PC-3 (cell line): ENCODE measurements at places on chromosomes 16 and 17.

GRCh38 chr17:8806926-8807550 lies 7.9 kb upstream of the MFSD6L start:
- DNase-seq, result peak; percentile 23

- peak; percentile 88 for DNase-seq
These were observed 3.4 kb downstream of the STH start for GRCh38 chr17:46002311-46002972.

GRCh38 chr16:26599785-26600104 lies 467.0 kb upstream of the C16orf82 start:
- DNase-seq, result no peak

DNA sequence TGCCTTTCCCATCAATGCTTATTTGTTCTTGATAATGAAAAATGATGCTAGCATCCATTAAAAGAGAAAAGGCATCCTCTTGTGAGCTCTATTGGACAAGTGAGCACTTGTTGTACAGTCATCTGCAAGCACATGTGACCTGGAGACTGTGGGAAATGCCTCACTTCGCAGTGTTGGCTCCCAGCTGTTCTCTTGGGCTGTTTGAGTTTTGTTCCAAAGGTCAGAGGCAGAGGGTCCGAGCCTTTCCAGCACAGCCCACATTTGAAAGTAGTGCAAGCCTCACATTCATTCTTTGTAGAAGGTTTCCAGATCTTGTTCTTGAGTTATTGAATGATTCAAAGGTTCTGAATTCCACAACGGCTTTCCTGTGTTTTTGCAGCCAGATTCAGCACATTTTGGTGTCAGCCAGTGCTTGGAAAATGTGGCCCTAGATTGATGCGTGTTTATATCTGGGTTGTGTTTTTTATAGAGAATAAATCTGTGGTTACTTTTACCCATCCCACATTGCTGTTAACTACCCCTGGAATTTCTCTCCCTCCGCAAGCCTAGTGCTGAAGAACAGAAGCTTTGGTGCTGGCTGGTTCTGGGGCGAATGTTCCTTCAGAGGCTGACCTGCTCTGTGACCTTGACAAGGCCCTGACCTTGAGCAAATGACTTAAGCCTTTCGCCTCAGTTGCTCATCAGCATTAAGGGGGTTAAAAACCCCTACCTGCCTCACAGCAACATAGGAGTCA lies 49.8 kb downstream of the CDH1 start:
- DNase-seq, result no peak

GRCh38 chr16:19294156-19294649 lies 8.7 kb downstream of the CLEC19A start:
- DNase-seq, result no peak

DNA sequence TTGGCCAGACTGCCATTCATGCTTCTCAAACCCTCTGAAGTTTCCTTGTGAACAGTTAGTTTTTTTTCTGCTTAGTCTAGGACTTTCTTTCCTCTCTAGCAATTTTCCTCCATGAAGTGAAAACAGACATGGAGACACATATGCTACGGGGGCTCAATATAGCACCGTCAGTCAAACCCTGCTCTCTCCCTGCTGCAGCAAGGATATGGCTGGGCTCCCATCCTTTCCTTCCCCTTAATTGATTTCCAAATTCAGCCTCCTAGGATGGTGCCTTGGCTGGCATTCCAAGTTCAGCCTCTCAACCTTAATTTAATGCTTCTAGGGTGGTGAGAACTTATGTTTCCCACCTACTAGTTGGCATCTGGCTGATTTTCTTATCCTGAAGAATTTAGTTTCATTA lies 436.7 kb downstream of the NPIPA7 start:
- DNase-seq, result no peak

GRCh38 chr16:62225675-62226074 lies 189.4 kb upstream of the CDH8 start:
- peak; percentile 75 for DNase-seq

GRCh38 chr16:17219991-17220390 lies 250.8 kb downstream of the XYLT1 start:
- no peak for DNase-seq

- no peak for DNase-seq
These were observed 5.9 kb upstream of the SLC13A2 start for GRCh38 chr17:28467456-28468025.
